ENCODE measurements at places on chromosomes 13 and 19.
A peak's percentile ranks its signal among the peaks of the same experiment; 100 is the strongest.

- no peak for DNase-seq
Observed at GRCh38 chr19:1428738-1429391, 9.3 kb upstream of the RPS15 start.

DNA sequence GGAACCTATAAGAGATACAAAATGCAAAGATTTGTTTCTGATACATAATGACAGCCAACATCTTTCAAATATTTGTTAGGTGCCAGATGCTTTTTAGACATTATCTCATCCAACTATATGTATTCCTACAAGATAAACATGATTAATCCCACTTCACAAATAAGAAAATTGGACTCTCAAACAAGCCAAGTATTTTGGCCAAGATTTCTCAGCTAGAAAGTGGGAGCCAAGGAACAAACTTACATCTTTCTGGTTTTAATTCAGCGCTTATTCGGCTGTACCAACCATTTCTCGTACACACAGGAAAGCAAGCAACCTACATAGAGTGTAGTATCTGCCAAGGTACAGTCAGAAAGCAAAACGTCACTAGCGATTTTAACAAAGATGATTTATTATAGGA is 85.7 kb upstream of the SERP2 start:
- DNase-seq: no peak

- DNase-seq: no peak
Observed at GRCh38 chr13:80399340-80400163, 58.6 kb upstream of the SPRY2 start.

GRCh38 chr19:41156207-41156606 is 36.8 kb upstream of the CYP2S1 start:
- DNase-seq: no peak

DNA sequence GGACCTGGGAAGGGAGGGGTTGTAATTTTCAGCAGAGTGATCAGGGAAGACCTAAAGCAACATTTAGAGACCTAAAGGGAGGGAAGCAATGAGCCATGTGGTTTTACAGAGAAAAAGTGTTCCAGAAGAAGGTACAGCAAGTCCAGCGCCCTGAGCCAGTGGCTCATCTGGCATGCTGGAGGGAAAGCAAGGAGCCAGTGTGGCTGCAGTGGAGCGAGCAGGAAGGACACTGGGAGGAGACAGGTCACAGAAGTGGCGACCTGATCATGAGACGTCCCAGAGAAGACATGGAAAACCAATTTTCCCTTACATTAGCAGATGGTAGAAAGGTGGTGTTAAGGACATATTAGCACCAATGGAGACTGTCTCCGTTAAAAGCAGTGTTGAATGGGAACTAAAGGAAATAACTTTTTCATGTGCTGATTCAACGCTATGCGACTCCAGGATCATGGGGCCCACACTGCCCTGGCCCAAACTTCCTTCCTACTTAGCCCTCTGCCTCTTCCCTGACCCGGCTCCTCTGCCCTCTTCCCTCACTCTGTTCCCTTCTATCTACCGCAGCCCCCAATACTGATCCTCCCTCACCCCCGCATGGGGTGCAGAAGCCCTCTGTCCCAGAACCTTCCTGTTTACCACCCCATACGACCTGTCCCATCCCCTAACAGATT is 5.4 kb downstream of the C19orf47 start:
- no peak for DNase-seq

DNA sequence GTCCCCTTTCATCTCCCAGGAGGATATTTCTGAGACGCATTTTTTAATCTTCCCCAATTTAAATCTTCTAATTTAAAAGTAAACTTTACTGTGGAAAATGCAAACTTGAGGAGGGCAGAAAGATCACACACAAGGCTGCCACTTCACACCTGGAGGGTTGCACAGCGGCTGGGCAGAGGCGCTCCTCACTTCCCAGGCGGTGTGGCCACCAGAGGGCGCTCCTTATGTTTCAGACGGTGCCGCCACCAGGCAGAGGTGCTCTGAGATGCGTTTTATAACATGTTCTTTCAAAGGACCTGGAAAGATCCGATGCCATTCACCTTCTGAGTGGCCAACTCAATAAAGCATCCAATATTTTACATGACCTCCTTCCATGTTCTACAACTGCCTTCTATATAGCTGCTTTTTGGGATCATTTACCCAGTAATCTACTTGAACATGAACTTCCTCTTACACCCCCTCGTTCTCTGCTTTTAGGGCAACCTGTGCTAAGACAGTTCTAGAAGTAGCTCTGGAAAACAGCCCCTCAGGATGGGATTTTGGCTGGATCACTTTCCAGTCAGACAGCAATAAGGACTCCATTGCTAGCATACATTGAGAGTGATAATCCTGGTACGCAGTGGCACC is 14.8 kb upstream of the MTUS2 start:
- no peak for DNase-seq

GRCh38 chr19:3970808-3971598 is at the start of gene DAPK3:
Gene DAPK3 (minus strand): TSS chr19:3971099. CDS start chr19:3969735, 1,364 bp downstream.
- peak; percentile 99 for DNase-seq

DNA sequence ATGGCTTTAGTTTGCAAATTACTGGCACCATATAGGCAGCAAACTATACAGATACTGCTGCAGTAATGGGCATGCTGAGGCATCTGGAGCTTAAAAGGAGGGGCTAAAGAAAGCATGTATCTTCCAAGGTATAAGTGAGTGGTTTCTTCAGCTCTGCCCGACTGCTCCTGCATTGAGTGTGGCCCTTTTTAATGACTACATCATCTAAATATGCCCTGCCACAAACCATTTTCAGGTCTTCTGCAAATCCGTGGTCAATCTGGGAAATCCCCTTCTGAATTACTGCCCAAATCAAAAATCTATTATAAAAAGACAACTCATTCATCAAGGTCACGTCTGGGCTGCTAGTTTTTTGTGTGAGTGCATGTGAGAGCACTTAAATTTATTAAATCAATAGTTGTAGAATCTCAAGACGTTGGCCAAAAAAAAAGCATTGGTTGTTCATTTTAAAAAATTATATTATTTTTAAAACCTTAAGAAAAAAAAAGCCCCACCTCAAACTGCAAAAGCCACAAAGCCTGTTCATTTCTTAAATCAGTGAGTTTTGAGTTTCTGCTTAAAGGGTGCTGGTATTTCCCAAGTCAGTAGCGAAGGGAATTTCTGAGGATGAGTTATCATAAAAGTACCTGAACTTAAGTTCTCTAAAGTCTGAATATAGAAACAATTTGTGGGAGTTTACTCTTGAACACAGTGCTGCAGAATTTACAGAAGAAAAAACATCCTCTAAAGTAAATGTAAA is 16.3 kb downstream of the LCP1 start:
- DNase-seq: no peak

GRCh38 chr13:101967781-101968180 is 434.1 kb downstream of the FGF14 start:
- DNase-seq: no peak

DNA sequence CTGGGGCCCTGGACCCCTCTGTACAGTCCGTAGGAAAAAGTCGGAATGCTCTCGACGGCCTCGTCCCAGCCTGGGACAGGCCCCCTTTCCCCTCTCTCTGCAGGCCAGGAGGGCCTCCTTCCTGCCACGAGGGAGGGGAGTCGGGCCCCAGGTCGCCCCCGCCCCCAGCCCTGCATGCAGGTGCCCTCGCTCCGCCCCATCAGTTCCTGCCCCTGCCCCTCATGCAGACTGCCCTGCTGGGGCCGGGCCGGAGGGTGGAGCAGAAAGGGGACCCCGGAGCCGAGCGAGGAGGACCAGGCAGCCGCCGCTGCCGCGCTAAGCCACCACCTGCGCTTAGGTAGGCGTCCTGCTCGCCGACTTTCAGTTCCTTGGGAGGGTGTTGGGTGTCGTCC is 7.3 kb downstream of the LYL1 start:
- peak; percentile 41 for DNase-seq

DNA sequence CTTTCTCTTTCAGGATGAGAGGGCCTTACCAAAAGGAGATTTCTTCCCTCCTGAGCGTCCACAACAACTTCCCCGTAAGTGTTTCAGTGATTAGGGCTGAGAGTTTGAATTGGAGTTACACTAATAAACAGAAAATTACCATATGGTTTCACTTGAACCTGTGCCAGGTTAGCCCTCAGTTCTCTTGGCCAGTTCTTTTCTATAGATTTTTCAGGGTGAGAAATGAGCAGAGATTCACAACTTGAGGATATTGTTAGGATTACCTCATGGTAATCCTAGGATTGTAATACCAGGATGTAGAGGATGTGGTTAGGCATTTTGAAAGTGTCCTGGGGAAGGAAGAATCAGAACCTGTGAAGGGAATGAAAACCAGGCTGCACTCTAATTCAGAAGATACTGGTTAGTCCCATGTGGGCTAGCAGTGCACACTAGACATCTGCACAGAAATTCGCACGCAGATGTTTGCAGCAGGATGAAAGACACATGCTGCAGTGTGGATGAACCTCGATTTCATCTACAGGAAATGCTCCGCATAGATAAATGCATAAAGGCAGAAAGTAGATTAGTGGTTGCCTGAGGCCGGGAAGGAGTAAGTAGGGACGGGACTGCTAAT is 24.1 kb downstream of the HNRNPM start:
- no peak for DNase-seq

DNA sequence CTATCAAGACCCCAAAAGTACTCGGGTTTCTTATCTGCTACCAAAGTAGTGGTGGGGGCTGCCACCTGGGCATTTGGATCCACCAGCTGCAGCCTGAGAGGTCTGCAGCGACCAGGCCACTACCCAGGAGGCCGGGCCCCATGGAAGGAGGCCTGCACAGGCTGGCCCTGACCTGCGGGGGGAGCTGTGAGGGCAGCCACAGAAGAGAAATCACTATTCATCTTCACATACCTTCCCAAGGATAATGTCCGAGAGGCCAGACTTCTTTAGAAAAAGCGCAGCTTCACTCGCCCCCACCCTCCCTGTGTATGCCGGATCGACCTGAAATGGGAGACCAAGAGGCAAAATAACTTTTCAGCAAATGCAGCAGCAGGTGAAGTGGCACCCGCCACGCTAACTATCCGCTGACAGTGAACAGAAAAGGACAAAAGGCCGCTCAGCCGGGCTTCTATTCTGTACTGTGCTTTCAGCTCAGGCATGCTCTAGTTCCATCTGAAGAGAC is 30.1 kb downstream of the EPS15L1 start:
- DNase-seq: no peak

DNA sequence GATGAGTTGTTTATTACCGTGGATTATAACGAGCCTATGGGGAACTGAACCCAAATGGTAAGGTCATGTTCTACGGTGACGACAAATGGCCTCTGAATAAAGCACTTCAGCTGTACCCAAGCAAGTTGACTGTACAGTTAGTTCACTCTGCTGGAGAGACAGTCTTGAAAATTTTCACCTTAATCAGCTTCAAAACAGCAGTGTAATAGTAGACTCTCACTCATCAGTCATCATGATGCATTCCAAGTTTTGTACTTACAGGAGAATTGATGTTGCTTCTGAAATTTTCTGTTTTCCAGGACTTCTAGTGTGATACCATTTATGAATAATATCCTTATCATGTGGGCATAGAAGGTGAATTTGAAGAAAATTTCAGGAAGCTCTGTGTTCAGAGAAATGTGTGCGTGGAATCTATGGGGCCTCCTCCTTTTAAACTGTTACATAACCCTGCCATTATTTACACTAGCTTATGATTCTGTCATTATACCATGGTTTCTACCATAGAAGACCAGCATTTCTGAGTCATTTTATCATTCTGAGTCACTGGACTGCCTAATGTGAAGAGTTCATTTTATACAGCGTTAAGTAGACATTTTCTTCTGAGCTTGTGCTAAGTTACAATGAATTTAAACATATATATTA is 96.9 kb downstream of the WDFY2 start:
- DNase-seq: no peak

DNA sequence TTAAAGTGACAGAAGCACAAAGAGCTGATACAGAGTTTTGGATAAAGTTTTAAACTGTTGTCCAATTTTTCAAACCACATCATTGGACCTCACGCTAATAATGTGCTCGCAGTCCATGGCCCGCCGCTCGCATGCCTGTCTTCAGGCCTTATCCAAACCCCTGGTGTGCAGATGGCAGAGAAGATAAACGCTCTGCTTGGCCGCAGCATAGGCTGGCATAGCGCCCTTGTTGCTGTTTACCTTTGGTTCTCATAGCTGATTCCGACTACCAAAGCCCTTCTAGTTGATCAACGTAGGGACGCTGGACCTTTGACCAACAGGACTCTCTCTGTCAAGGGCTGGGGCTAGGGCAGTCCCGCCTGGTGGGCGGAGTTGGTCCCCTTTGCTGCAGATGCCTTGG is 23.5 kb upstream of the QTRT1 start:
- no peak for DNase-seq

GRCh38 chr13:89610881-89611280 is 1736.6 kb upstream of the MIR17HG start:
- no peak for DNase-seq

Data from femur (tissue), 1 donor.